ENCODE measurements at places on chromosomes 4 and X. TPM values are rescaled to one million over a fixed set of nuclear protein-coding genes. Genes with fewer than 3 reads are reported as not detected.

GRCh38 chrX:39975101-39975925, 122.4 kb downstream of the BCOR start:
- no peak for DNase-seq
- peaks cover 13% of the 10 kb centered on the region for H3K4me1 ChIP-seq
- H3K36me3 ChIP-seq: no peaks in the 10 kb centered on the region
- H3K27me3 ChIP-seq: no peaks in the 10 kb centered on the region
- no peak overlapping the region for H3K27ac ChIP-seq

- H3K36me3 ChIP-seq: no peaks in the 10 kb centered on the region
- no peak overlapping the region for H3K27ac ChIP-seq
- DNase-seq: no peak
- no peaks in the 10 kb centered on the region for H3K4me1 ChIP-seq
- H3K27me3 ChIP-seq: no peaks in the 10 kb centered on the region
- no peak overlapping the region for H3K4me3 ChIP-seq
Measured at GRCh38 chr4:158327525-158327924, 117.2 kb downstream of the TMEM144 start.

The PF4V1 gene
- total RNA-seq: not detected

DNA sequence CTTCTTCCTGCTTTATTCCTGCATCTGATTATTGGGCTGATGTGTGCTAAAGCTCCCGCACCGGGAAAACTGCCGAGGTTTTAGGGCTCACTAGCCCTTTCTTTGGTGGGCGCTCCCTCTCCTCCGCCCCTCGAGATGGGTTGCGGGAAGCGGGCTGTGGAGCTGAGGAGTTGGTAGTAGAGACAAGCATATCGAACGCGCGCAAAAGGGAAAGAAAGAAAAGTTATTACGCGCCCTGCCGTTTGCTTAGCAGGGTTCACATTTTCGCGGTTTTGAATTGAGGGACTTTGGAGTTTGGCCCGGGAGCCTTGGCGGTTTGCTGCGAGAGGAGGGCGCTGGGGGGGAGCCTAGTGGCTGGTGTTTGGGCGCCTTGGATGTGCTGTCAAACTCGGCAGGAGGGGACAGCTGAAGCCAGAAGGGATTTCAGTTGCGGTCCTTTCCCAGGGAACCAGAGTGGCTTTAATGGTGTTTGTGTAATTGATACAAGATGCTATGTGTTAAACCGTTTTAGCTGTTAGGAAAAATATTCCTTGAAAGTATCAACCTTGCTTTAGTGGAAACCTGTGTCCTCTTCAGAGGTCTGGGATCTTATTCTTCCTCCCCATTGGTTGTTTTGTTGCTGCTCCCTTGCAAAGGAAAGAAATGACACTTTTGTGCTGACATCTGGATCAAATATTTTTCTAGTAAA, 1.1 kb downstream of the GAB1 start:
- no peaks in the 10 kb centered on the region for H3K27me3 ChIP-seq
- H3K4me1 ChIP-seq: peaks cover 5% of the 10 kb centered on the region
- H3K36me3 ChIP-seq: no peaks in the 10 kb centered on the region
- H3K27ac ChIP-seq: peak overlapping the region; percentile 86
- peak; percentile 60 for DNase-seq

The TNIP2 gene
- total RNA-seq: 31.1 TPM

GRCh38 chr4:23972805-23973204, 83.0 kb upstream of the PPARGC1A start:
- no peaks in the 10 kb centered on the region for H3K4me1 ChIP-seq
- no peak overlapping the region for H3K27ac ChIP-seq
- H3K27me3 ChIP-seq: no peaks in the 10 kb centered on the region
- H3K36me3 ChIP-seq: no peaks in the 10 kb centered on the region

DNA sequence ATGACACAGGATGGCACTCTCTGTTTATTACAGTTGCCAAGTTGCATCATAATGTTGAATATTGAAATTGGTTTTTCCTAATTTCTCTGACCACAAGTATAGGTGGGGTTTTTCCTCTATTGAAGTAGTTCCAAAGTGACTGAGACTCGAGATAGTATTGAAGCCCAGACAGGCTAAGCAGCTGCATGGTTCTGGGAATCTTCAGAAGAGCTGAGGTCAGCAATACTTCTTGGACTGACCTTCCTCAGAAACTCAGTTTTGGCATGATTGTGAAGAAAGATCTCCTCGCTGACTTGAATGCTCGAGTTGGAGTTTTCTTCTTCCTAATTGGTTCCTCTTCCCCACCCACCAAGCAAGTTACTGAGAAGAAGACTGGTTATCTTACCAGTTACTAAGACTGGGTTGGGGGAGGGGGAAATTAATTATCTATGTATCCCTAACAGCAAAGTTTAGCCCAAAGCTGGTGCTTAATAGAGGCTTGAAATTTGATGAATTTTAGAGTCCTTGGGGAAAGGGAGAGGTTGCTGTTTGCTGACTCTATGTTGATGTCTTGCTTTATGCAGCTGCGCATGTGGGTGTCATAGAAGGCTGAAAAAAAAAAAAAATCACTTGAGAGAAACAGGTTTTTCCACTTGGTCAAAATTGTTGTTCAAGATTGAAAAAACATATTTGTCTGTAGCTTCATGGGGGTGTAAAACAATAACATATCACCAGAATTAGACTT, 91.1 kb downstream of the P2RY10 start:
- no peak overlapping the region for H3K4me3 ChIP-seq
- H3K4me1 ChIP-seq: no peaks in the 10 kb centered on the region
- no peak for DNase-seq
- no peak overlapping the region for H3K27ac ChIP-seq

The ASB5 gene
- total RNA-seq: 0.43 TPM

DNA sequence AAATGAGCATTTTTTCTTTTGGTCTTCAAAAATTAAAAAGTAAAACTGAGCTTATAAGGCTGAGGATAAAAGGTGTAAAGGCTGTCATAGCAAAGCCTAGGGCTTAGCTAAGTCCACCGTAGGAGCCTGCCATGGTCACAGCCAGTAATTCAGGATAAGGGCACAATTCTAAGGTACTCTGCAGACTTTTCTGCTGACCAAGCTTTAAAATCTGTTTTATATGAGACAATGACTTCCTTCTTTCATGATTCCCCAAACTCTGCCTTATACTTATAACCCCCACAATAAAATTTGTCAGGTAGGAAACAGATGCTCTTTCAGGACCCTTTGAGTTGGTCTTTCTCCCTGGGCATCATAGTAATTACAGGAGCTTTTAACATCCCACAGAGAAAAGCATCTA, 138.5 kb downstream of the COL4A6 start:
- H3K36me3 ChIP-seq: no peaks in the 10 kb centered on the region
- no peaks in the 10 kb centered on the region for H3K27me3 ChIP-seq
- peaks cover 6% of the 10 kb centered on the region for H3K4me1 ChIP-seq
- DNase-seq: no peak
- no peak overlapping the region for H3K27ac ChIP-seq
- H3K4me3 ChIP-seq: no peak overlapping the region

DNA sequence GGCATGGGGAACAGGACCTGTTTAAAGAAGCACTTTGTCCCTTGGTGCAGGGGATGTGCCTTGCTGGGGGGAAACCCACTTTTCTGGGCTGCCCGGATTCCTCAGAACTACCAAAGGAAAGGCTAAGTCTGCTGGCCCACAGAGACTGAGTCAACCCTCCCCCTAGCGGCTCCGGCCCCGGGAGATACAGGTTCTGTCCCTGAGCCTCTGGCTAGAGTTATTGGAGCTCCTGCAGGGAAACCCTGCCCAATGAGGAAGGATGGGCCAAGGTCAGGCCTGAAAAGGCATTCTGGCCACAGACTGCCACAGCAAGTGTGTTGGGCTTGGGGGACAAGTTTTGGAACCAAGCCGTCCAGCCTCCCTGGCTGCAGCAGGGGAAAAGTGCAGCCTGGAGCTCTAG, 490.9 kb upstream of the ACTRT1 start:
- no peaks in the 10 kb centered on the region for H3K36me3 ChIP-seq
- H3K27ac ChIP-seq: no peak overlapping the region
- H3K4me1 ChIP-seq: no peaks in the 10 kb centered on the region
- no peaks in the 10 kb centered on the region for H3K27me3 ChIP-seq
- DNase-seq: no peak
- no peak overlapping the region for H3K4me3 ChIP-seq

GRCh38 chrX:30822068-30822681, 66.9 kb downstream of the TAB3 start:
- no peak for DNase-seq
- H3K27ac ChIP-seq: no peak overlapping the region
- no peak overlapping the region for H3K4me3 ChIP-seq

GRCh38 chrX:64570204-64570603, 175.0 kb upstream of the MTMR8 start:
- H3K36me3 ChIP-seq: no peaks in the 10 kb centered on the region
- no peak overlapping the region for H3K4me3 ChIP-seq
- H3K27ac ChIP-seq: no peak overlapping the region
- H3K4me1 ChIP-seq: no peaks in the 10 kb centered on the region
- H3K27me3 ChIP-seq: no peaks in the 10 kb centered on the region

The BST1 gene
- 24.5 TPM for total RNA-seq

The VEGFD gene
- not detected for total RNA-seq

The ATP8A1 gene
- 2.9 TPM for total RNA-seq

GRCh38 chr4:76511947-76512346, 76.9 kb downstream of the SHROOM3 start:
- H3K4me3 ChIP-seq: no peak overlapping the region
- DNase-seq: no peak
- H3K4me1 ChIP-seq: no peaks in the 10 kb centered on the region
- no peaks in the 10 kb centered on the region for H3K36me3 ChIP-seq
- no peak overlapping the region for H3K27ac ChIP-seq

DNA sequence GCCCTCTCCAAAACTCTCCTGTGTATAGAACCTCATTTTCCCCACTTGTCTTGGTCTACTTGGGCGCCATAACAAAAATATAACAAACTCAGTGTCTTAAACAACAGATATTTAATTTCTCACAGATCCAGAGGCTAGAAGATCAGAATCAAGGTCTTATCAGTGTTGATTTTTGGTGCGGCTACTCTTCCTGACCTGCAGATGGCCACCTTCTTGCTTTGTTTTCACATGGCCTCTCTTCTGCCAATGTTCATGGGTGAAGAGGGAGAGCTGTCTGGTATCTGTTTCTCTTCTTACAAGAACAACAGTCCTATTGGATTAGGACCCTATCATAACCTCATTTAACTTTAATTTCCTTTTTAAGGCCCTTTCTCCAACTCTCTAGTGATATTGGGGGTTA, 177.3 kb downstream of the PABPC4L start:
- no peak overlapping the region for H3K4me3 ChIP-seq
- H3K27me3 ChIP-seq: no peaks in the 10 kb centered on the region
- DNase-seq: peak; percentile 4
- no peaks in the 10 kb centered on the region for H3K36me3 ChIP-seq
- no peaks in the 10 kb centered on the region for H3K4me1 ChIP-seq

The RASSF6 gene
- 0.07 TPM for total RNA-seq

The TREX2 gene
- 0.36 TPM for total RNA-seq

Measured in astrocyte (in vitro differentiated cells and primary cell).